ENCODE measurements at places on chromosomes 3 and 15.

DNA sequence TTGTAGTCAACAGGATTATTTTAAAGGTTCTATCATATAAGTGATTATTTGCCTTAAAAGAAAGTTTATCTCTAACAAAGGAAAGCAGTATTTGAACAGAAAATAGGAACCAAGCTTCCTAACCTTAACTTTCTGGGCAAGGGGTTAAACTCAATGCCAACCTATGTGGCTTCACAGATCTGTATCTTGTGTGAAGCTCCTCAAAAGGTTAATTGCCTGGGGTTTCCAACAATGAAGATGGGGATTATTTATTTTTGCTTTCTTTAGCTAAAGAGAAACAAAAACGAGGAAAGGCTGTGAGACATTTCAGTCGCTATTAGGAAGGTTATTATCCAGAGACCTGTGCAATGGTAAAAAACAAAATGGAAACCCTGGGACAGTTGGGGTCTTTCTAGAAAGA is 1.1 kb upstream of the WDR82 start:
- DNase-seq = no peak

- DNase-seq = no peak
Observed at GRCh38 chr3:41679374-41679773, 282.5 kb downstream of the ULK4 start.

DNA sequence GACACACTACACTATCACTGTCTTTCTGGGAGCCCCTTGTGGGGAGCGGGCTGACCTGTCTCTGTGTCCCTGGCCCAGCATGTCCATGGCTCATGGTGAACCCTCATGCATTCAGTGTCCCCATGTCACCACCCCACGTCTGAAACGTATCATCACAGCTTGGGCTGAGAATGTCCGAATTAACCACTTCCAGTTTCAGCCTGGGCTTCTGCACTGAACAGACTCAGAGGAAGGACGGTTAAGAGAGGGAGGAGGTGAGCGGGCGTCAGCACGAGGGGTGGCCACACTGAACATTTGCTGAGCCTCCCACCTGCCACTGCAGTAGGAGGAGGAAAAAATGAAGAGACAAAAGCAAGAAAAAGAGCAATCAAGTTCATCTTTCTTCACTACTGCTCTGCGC is 30.5 kb downstream of the ATP2B2 start:
- no peak for DNase-seq

DNA sequence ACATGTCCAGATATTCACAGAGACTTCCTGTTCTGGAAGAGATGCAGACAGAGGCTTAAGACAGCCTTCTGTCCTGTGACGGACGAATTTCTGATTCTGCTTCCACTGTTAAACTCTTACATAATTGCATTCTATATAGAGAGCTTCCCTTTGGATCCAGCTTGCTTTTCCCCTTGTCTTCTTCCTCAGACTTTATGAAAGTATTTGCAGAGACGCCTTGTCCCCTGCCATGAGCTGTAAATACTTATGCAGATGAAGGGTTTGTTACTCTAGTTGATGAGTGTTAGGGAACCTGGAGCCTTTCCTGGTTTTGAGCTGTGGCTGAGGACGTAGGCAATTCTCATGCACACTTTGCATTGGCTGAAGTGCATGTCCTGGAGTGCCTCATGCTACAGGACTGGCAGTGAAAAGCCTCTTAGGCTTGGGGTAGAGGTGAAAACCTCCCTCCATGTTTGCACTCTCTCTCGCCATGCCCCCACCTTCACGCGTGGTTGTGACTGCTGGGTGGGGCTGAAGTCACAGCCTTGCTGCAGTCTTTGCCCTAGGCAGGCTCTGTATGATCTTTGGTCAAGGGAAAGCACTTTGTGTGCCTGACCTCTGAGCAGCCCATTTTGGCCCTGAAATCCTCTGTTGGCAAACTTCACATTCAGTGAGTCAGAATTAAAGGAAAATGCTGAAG is 286.6 kb downstream of the PTPRG start:
- DNase-seq = no peak

- no peak for DNase-seq
Observed at GRCh38 chr15:73601451-73602445, 31.4 kb downstream of the NPTN start.

GRCh38 chr3:27976933-27977332 is 254.8 kb upstream of the EOMES start:
- DNase-seq = peak; percentile 5

DNA sequence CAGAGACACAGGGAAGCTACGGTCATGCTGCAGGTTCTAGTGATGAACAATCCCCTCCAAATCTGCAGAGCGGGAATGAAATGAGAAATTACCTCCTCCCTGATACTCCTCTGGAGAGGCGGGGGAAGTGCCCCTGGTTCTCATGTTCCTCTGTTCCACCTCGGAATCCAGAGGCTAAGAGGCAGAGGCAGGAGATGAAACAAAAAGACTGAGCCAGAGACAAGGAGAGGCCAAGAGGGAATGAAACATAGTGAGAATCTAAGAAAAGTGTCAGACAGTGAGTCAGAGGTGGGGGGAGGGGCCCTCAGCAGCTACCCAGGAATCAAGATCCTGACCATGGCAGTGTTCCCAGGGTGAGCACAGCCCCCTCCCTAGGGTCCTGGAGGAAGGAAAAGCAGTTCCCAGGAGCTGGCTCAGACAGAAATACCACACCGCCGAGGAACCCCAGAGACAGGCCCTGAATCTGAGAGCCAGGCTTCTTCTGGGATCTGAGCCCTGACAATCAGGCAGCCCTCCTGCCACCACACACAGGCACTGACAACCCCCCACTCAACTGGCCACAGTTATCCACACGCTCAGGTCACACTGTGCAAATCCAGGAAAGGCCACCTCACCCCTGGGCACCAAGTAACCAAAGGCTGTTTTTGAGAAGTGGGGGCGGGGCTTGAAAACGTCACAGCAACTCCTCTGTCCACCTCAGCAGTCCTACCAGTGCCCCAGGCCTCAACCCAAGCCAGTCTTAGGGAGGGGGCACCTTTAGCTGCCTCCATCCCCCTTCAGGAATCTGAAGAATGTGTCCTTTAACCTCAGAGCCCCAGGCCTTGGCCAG is 2.4 kb downstream of the CSRNP1 start:
- DNase-seq = no peak

DNA sequence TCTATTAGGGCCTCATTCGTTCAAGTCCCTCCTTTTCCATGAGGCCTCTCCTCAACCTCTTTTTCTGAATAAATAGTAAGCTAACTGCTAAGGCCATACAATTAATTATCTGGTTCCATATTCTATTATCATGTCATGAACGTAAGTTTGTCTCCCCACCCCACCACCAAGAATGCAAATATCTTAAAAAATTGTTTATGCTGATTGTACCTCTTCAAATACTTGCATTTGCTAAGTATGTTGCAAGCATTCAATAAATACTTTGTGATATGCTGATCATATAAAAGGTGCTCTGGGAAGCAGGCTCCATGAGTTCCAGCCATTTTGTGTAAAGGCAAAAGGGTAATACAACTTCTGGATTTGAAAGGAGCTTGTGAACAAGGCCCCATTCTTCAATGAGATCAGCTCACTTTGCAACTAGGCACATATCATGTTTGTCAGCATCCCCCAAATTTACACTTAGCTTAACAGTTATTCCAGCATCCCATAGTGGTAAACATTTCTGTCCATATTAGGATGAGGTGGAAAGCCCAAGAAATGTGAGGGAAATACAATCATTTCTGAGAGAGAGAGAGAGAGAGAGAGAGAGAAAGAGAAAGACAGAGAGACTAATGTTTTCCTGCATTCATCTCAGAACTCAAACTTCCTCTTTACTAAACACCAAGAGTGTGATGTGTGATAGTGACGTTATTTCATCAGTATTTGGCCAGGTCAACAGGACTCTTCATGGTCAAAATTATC is 33.2 kb downstream of the SLC12A8 start:
- no peak for DNase-seq

- DNase-seq = no peak
Observed at GRCh38 chr3:42709621-42710020, 7.0 kb upstream of the HHATL start.

DNA sequence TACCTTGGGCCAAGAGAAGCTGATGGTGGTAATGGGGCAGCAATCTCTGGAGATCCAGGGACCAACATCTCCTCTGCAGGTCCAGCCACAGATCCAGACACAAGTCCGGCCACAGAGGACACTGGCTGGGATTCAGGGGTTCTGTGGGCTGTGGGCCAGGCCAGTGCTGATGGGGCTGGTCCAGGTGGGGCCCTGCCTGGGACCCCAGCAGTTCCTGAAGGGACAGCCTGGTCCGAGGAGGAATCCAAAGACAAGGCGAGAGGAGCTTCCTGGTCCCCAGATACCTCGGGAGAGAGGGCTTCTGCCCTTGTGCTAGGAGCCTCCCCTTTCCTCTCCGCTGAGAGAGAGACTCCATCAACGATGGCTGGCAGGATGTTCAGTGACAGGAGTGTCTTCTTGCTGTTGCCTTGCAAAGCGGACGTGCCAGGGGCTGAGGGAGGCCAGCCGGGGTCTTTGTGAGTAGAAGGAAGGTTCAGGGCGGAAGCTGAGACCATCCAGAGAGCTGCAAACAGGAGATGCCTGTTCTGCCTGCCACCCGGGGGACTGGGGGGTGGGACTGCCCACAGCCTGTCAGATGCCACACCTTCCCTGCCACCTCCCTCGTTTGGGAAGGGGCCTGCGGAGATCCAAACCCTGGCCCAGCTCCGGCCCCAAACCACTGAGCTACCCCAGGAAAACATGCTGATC is 24.5 kb upstream of the GOLGA6C start:
- DNase-seq = no peak

GRCh38 chr15:98085003-98085639 is 124.6 kb downstream of the ARRDC4 start:
- peak; percentile 47 for DNase-seq

DNA sequence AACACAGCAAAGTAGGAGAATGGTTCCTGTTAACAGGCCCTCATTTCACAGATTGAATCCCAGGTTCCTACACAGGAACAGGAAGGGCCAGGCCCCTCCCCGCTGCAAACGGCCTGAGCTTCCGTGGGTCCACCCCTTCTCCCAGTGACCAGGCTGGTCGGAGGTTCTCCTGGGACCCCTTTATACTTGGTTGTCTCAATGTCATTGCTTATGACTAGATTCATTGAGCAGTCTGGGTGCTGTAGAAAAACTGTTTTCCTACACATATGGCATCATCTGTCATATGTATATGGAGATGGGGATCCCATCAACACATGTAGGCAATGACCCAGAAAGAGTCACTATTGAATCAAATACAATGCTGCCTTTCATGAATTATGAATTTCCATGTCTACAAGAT is 3.8 kb downstream of the C3orf85 start:
- DNase-seq = no peak

DNA sequence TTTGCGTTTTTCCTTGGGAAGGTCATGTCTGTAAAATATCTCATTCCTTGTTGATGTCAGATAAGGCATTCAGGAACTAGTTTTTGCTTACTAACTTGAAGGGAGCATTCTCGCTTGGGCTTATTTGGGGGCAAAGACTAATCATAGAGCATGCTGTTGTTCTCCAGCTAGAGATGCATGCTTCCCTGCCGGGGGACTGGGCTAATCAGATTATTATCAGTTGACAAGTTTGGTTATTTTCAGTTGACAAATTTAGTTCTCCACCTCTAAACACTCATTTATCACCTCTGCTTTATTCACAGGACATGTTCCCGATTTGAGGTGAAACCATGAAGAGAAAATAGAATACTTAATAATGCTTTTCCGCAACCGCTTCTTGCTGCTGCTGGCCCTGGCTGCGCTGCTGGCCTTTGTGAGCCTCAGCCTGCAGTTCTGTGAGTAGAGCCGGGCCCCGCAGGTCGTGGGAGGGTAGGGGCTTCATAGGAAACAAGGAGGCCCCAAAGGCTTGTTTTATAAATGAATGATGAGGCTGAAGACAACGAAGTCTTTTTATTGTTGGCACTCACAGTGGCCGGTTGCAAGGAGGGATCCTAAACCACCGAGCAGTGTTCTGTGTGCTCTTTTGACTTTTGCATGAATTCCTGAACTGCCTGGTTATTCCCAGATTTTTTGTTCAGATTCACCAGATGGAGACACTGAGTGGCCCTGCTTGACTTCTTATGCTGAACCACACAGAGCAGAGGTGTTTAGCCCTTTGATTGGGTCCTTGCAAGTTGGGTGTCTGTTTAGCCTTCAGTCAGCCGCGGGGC is 28.4 kb downstream of the PXYLP1 start:
- no peak for DNase-seq

DNA sequence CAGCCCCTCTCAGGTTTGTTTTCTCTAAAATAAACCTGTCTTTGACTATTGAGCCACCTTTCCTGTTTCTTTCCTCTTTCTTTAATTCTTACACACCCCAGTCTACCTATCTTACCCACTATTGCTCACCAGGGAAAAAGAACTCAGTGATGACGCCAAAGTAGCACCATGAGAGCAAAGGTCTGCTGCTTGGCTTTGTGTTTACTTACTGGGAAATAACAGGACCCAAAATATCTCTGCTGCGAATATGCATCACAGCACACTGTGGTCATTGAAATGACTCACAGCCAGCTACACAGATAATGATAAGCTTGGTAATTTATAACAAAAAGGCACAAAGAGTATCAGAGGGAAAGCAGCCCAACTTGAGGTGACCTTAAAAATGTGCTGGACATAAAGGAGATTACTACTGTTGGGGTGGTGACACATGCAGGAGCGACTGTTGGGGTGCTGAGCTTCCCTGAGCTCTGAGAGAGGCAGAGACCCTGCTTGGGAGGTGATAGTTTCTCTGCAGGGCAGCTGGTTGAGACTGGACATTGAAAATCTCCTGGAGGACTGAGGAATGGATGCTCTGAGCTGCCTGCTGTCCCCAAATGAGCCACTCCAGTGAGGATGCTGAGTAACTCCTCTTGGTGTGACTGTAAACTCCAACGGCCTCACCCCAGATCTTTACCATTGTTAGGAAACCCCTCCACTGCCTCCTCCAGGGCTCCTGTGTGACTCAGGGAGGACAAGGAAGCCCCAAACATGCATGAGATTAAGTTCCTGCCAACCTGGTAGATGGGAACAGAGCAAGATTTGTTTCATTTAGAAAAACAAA is 14.5 kb downstream of the EFCAB12 start:
- no peak for DNase-seq

DNA sequence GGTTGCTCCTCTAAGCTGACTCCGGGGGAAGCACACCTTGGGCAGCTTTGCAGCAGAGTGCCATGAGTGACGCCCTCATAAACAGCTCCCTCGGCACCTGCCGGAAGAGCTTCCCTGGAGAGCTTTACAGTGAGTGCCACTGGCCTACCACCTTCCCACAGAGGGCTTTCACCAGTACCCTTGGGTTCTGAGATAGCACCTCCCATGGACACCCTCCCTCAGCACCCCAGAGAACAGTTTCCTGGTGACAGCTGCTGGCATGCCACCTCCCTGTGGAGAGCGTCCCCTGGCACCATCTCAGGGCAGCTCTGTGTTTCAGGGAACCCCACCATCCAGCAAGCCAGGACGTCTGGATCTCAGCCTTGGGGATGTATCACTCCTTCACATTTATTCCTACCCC is 49.1 kb downstream of the RUBCN start:
- DNase-seq = no peak

- DNase-seq = no peak
Observed at GRCh38 chr15:70160803-70161565, 63.3 kb upstream of the TLE3 start.

All from NCI-H460 (cell line).